D341Med (cell line): ENCODE measurements at places on chromosomes 1 and 21.
A peak's percentile ranks its signal among the peaks of the same experiment; 100 is the strongest.

DNA sequence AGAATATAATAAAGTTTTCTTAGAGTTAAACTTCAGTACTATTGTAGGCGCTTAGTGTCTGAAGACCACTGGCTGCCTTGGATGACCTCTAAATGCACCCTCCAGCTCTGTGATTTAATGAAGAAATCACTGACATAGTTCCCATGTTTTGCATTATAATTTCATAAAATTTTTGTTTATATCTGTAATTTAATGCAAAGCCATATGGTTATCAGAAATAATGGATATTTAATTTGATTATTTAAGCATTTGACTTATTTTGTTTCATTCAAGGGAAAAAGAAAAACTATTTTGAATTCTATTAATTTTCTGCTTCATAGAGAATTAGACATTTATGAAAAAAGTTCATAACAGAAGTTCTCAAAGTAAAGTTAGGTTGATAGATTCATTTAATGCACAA is 18.6 kb downstream of the CRB1 start:
- no peak for DNase-seq

GRCh38 chr1:92310185-92310597 is 11.3 kb downstream of the RPAP2 start:
- DNase-seq = peak; percentile 33

- no peak for DNase-seq
Observed at GRCh38 chr21:35743571-35743970, 316.8 kb downstream of the SETD4 start.

DNA sequence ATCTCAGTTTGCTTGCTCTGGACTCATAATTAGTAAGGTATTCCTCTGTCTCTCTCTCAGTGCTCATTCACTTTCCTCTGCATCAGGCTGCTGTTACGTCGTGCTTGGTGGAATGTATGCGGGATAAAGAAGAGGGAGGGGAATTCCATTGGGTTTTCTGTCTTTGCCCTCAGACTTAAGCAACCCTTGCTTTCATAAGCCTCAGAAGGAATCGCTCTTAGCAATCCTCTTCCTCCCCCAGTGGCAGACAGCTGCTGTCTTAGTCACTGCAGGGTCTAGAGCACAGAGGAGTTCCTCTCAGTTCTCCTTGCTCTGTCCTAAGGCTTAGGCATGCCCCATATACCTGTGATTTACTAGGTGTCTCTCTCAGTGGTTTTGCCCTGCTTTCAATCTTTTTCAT is 19.1 kb upstream of the NTMT2 start:
- DNase-seq = no peak

DNA sequence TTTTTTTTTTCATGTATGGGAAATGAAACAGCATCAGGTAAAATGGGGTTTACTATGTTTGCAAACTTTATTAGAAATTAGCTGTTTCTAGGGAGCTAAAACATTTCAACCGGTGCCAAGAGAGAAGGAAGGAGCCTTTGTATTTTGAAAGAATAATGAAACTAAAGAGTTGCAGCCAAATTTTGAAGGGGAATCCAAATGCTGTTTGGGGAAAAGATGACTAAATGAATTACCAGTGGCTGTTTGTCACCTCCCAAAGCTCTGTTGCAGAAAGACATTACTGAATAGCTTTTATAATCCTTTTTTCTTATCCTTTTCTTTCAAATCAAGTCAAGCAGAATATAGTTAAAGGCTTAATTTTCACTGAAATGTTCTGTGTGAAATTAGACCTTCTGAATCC is 591.3 kb upstream of the ADGRL2 start:
- no peak for DNase-seq

DNA sequence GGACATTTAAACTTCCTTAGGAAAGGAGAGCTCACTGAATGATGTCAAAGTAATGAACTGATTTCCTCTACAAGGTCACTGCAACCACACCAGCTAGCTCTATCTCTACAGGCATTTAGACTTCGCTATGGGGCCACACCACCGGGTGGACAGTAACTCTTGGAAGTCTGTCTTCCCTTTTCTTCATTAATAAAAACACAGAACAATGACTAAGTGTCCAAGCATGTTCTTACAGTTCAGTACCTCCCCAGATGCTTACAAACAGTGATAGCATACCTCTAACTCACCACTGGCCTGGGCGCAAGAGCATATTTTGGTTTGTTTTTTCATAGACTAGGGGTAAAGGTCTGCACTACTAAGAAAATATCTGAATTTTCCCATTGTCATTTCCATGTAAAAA is 54.6 kb downstream of the SIM2 start:
- no peak for DNase-seq

- DNase-seq = no peak
Observed at GRCh38 chr1:235297579-235297978, 30.4 kb downstream of the ARID4B start.

- no peak for DNase-seq
Observed at GRCh38 chr1:221045842-221046831, 166.9 kb downstream of the HLX start.

- DNase-seq = no peak
Observed at GRCh38 chr1:206890125-206891060, 6.8 kb upstream of the IL24 start.

DNA sequence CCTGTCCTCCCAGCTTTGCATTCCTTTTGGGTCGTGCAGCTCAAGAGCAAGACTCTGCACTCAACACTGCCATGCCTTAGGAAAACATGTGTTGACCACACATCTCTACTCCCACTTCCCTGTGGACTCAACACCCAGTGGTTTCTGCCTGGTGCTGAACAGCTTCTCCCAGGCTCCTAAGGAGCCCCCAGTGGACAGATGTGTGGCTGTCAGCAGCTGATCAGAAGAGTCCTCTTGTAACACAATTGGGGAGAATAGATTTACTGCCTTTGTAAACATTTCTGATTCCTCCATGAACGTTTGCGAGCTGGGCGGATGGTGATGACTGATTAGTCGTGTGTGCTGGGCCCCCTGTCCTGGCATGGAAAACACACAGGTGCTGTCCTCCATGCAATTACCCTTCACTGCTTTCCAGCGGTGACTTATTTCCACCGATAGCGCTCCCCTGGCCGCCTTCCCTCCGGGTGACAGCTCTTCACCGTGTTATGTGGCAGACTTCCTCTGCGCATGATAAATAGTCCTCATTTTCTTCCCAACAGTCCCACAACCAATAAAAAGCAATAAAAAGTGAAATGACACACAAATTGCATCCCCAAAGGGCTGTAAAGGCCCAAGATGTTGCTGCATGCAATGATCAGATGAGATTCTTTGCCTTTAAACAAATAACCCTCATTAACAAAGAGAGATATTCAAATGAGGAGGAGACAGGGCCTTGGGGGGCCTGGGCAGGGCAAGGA is 249.4 kb upstream of the AJAP1 start:
- no peak for DNase-seq

DNA sequence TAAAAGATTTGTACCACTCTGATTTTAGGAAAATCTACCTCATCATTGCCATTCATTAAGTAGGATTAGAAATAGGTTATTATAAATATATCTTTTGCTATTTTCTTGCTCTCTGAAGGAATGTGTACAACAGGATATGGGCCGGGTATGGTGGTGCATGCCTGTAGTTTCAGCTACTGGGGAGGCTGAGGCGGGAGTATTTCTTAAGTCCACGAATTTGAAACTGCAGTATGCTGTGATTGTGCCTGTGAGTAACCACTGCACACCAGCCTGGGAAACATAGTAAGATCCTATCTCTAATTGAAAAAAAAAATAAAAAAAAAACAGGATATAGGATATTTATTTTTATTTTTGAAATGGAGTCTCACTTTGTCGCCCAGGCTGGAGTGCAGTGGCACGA is 50.0 kb downstream of the CLIC4 start:
- DNase-seq = no peak

DNA sequence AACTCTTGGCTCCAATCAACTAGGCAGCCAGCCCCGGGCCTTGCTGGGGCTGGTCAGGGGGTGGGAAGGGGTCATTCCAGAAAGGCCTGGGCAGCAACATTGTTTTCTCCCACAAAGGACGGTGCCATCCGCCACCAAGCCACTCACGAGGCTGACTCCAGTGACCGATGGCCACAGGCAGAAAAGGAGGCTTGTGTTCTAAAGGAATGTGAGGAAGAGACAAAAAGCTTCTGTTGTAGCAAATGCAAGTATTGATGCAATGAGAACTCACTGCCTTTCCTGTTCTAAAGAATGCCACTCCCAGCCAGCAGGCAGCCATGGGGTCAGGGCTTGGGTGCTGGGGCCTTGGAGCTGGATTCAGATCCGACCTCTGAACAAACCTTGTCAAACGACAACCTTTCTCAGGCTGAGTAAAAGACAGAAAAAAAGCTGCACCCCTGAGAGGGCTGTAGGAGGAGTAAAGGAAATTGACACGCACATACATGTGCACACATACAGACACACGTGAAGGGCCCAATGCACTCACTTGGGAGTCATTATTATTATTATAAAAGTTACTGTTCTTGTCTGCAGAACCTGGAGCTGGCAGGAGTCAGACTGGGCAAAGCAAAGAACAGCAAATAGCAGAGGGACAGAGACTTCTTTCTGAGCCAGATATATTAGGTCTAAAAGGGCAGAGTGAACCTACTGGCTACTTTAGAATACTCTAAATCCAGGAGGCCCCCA is 13.9 kb upstream of the PRMT2 start:
- no peak for DNase-seq

GRCh38 chr1:38990386-38990737 is 714 bp upstream of the AKIRIN1 start:
- no peak for DNase-seq

- DNase-seq = no peak
Observed at GRCh38 chr21:38839328-38840286, 33.9 kb downstream of the ETS2 start.

GRCh38 chr1:14437417-14437918 is 161.0 kb upstream of the KAZN start:
- DNase-seq = no peak

DNA sequence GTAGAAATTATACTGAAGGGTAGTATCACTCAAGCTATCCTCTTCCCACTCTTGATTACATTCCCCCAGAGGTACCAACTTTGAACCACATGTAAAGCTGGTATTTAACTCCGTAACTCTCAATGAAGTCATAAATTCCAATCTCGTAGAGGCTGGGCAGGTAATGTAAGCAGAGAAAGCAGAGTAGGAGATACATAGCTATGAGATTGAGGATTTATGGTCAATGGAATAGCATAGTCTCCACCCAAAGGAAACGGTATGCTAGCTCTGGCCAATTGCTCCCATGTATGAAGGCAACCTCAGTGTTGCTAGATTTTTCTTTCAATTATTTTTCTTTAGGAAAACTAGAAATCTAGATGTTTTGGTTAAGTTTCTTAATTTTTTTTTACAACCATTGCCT is 163.1 kb upstream of the NRIP1 start:
- DNase-seq = no peak

- peak; percentile 66 for DNase-seq
Observed at GRCh38 chr1:58781541-58782177, 2.2 kb downstream of the JUN start.

GRCh38 chr1:234608911-234609690 is 877 bp downstream of the IRF2BP2 start:
- DNase-seq = peak; percentile 66

GRCh38 chr1:240497908-240498307 is 114.0 kb downstream of the GREM2 start:
- no peak for DNase-seq

DNA sequence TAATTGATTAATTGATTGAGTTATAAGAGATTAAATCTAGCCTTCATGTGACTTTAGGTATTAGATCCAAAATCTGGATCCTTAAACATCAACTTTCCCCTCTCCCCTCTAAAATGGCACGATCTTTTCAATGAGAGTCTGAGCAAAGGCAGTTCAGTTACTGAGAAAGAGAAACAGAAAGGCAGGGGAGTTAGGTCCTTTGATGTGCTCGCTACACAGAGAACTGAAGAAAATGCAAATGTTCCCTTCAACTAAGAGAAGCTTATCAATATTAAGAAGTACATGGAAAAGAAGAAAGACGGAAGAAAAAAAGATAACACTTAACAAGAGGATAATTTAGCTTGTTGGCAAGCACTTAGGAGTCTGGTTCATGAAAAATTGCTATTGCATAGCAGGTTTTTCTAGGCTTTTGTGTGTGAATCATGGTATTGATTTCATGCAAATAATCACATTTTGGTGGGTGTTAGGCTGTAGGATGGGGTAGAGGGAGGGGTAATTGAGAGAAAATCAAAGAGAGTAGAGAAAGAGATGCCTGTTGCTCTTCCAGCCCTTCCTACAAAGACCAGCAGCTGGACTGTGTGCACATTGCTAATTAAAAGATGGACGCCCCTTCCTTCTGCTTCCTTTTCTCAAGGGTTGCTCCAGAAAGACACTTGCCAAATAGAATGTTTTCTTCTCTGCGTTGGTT is 307.6 kb upstream of the PLXNA2 start:
- DNase-seq = no peak

GRCh38 chr1:74690364-74690696 is 16.7 kb upstream of the ERICH3 start:
- DNase-seq = no peak

GRCh38 chr1:181893937-181894336 is 167.6 kb downstream of the ZNF648 start:
- DNase-seq = no peak

DNA sequence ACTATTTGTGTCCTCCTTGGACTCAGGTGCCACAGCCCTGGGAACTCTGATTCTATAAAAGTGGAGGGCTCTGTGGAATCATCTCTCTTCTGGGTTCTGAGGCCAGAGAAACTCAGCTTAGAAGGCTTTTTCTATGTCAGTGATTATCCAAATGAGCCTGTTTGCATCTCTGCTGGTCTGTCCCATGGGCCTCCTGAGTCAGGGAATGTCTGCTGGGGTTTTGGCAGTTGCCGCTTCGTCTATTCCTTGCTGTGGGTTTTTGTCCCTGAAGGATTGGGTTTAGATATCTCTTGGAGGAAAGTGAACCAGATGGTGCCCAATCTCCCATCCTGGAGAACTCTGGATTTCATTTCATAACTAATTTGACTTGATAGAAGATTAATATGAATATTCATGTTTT is 297.6 kb downstream of the HHAT start:
- peak; percentile 64 for DNase-seq

DNA sequence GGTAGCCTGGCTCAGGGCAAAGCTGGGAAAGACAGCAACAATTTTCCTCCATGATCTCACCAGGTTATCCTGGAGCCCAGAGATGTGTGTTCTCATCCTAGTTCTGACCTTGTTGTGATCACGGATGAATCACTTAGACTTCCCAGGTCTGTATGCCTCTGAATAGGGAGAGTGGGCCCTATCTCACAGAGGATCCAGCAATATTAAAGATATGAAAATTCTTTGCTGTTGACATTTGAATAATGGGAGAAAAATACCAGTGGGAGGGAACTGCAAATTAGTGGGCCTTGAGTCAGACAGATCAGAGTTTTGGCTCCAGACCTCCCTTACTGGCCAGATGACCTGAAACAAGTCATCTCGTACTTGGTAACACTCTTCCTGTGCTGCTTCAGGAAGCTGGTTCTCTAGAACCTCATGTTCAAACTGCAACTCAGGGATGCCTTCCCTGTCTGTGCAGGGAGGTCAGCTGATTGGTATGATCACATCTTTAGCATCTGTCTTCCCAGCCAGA is 32.8 kb upstream of the RNF19B start:
- no peak for DNase-seq
